GM19239 (cell line): ENCODE measurements at places on chromosomes 13 and 19.

GRCh38 chr13:32262165-32262564 lies 53.0 kb downstream of the ZAR1L start:
- no peak for DNase-seq

GRCh38 chr19:15926484-15926883 lies 7.8 kb downstream of the CYP4F11 start:
- no peak for DNase-seq

DNA sequence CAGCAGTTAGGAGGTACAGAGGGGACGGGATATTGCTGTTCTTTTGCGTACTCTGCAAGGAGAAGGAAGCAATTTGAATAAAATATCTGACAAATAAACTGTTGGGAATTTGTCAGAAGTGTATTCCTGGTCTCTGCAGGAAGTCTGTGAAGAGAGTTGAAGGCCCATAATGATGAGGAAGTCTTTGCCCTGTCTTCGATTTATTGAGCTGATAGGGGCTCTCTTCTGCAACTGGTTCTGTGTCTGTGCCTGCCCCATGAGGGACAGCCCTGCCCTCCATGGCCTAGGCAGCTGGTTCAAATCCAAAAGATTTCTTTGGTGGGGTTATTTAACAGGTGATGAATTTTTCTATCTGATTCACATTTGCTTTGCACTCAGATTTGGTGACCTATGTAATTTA lies 339.7 kb upstream of the EDNRB start:
- DNase-seq: no peak

DNA sequence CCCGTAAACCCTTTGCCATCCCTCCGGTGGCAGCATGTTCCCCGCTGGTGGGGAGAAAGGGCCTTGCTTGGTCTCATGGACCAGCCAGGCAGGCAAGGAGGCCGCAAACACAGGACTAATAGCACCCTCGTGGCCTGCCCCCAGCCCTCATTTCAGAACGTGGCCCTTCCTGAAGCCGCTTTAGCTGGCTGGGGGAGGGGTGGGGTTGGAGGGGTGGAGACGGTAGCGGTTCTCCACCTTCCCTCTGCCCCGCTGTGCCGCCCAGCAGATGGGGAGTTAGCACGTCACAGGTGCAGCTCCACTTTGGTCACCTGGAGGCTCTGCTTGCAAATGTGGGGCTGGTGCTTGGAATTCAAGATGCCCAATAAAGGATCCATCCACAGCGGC lies 59.3 kb upstream of the URI1 start:
- DNase-seq: no peak

DNA sequence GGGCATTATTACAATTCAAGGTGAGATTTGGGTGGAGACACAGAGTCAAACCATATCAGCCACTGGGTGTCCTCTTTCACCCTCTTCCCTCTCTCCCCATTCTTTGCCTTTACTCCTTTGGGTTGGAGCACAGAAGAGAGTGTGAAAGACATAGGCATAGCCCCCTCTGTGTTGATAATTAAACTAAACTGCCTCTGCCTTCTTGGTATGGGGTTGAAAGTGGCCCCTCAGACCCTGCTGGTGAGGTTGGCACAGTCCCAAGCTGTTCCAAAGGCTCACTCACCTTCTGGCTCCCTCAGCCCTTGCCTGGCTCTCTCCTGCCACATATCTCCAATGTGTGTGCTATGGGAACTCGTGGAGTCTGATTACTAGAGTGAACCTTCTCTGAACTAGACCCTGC lies 210.6 kb upstream of the RXFP2 start:
- no peak for DNase-seq

- DNase-seq: no peak
Measured at GRCh38 chr13:34070544-34071303, 252.8 kb downstream of the RFC3 start.

DNA sequence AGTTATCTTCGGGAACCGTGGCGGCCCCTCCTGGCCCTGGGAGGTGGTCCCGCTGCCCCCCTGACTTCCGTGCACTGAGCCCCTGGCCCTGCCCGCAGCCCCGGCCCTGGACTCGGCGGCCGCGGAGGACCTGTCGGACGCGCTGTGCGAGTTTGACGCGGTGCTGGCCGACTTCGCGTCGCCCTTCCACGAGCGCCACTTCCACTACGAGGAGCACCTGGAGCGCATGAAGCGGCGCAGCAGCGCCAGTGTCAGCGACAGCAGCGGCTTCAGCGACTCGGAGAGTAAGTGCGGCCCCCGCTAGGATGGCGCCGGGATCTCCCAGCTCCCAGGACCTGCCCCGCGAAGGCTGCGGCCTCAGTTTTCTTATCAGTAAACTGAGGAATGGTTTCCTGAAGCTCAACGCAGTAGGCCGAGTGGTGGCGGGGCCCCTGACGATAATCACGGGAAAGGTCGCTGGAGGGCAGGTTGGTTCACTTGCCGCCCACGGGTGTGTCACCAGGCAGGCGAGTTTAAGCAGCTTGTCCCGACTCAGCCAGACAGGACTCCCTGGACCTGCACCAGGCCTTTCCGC lies 924 bp downstream of the RGCC start:
- no peak for DNase-seq

DNA sequence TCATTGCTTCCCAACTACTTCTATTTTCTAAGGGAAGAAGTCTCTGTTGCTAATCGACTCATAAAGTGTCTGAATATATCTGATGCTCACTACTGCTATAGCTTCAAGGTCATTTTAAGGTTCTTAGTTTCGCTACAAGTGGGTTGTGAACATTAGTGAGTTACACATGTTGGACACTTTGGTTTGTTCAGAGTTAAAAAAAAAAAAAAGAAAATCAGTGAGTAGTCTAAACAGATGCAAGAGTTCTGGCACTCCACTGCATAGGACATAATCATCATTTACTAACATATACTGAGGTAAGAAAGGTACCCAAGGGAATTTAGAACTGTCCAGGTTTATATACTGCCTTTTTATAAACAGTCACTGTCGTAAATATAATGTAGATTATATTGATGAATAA lies 108.8 kb downstream of the KLF12 start:
- no peak for DNase-seq

DNA sequence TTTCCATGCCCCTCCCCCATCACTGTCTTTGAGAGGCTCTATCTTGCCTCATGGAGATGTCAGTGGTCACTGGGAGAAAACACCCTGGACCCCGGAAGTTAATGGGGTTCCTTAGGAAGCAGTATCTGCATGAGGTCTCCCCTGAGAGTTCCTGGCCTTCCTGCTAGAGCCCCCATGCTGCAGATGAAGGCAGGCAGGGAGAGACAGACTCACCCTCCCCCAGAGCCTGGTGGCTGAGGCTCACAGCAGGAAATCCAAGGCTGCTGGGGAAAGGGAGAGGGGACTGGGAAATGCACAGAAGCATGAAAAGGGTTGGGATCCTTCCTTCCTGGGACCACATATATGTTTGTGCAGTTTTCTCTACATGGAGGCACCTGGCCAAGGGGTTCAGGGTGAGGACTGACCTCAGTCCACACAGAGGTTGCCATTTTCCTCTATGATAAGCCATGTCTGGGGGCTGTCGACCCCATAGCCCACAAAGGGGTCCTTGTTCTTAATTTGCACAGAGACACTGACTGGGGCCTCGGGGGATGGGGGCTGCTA lies 95.4 kb downstream of the RNASEH2B start:
- DNase-seq: no peak

GRCh38 chr13:113493315-113493951 lies 2.9 kb upstream of the DCUN1D2 start:
- no peak for DNase-seq

DNA sequence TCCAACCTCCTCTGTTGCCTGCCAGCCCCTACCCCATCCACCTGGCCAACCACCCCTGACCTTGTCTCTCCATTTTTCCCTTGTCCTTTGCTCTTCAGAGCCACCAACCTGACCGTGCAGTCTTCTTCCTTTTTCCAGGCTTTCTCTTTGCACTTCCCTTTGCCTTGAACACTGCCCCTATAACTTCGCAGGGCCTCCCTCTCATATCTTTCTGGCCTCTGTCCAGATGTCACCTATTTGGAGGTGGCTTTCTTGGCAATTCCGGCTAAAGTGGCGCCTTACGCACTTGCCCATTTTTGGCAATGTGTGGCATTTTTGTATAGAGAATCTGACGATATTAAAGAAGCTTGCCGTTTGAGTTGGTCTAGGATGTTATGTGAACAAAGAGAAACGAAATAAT lies 844 bp downstream of the ZNF543 start:
- DNase-seq: no peak

DNA sequence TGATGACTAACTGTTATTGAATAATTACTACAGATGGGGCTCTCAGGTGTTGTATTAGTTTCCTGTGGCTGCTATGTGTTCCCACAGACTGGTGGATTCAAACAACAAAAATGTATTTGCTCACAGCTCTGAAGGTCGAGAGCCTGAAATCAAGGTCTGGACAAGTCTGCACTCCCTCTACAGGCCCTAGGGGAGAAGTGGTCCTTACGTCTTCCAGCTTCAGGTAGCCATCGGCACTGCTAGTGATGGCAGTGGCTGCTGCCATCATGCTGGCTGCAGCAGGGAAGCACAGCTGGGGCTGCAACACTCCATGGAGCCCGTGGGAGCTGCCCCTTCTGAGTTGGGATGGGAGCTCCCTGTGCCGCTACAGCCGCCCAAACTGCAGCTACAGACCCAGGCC lies 1.9 kb downstream of the TEX26 start:
- DNase-seq: no peak

GRCh38 chr13:61778531-61778930 lies 362.9 kb upstream of the PCDH20 start:
- no peak for DNase-seq

DNA sequence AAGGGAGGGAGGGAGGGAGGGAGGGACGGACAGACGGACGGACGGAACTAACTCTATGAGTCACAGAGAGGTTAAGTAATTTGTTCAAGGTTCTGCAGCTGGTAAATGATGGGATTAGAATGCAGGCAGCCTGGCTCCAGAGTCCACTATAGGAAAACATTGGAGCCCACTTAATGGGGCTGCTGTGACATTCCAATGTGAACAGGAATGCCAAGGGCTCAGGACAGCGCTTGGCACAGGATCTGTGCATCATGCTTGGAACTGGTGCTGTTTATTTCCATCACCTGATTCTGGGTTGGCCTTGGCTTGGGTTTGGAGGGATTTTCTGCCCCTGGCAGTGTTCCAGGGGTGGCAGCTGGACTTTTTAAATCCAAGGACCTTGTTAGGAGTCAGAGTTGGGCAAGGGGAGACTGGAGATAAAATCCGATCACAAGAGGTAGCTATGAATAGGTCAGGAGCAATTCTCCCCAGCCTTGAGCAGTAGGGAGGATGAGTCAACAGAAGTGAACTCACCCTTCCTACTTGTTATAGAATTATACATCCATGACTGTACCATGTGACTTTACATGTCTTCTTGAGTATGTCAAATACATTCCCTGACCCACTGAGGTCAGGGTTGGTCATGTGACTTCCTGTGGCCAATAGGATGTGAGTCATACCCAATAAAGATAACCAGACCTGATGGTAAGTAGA lies 7.8 kb upstream of the HIF3A start:
- DNase-seq: no peak

- DNase-seq: no peak
Measured at GRCh38 chr19:57314146-57314545, 6.1 kb upstream of the ZNF543 start.

DNA sequence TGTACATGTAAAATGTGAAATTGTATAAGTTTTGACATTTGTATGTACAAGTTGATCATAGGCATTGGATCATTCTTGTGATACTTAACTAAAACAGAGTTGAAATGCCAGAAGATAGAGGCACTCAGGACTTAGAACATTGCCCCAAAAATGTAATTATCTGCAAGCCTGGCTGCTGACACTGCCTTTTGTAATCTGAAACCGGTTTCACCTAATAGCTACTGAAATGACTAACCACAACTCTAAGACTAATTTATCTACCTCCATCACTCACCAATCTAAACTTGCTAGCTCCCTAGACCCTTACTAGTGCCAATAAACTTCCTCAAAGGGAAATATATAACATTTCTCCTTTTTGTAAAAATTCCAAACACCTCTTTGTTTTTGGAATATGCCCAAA lies 2596.2 kb downstream of the PCDH9 start:
- no peak for DNase-seq

GRCh38 chr19:8265872-8266271 lies 42.3 kb downstream of the CD320 start:
- DNase-seq: no peak

DNA sequence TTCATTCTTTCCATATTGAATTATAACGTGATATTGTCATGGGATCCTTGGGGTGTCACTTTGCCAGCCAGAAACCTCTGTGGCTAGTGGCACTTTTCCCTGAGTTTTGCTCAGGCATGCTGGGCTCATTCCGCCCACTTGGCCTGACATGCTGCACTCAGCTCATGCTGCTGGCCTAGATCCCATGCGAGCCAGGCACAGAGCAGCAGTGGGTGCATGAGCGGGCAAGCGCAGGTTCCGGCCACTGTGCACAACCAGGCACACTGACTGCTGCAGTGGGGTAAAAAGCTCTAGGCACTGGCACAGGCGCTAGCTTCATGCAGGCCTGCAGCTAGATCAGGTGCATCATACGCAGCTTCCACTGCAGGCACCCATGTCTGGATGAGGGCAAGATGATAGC lies 221.2 kb downstream of the MAB21L1 start:
- DNase-seq: no peak

DNA sequence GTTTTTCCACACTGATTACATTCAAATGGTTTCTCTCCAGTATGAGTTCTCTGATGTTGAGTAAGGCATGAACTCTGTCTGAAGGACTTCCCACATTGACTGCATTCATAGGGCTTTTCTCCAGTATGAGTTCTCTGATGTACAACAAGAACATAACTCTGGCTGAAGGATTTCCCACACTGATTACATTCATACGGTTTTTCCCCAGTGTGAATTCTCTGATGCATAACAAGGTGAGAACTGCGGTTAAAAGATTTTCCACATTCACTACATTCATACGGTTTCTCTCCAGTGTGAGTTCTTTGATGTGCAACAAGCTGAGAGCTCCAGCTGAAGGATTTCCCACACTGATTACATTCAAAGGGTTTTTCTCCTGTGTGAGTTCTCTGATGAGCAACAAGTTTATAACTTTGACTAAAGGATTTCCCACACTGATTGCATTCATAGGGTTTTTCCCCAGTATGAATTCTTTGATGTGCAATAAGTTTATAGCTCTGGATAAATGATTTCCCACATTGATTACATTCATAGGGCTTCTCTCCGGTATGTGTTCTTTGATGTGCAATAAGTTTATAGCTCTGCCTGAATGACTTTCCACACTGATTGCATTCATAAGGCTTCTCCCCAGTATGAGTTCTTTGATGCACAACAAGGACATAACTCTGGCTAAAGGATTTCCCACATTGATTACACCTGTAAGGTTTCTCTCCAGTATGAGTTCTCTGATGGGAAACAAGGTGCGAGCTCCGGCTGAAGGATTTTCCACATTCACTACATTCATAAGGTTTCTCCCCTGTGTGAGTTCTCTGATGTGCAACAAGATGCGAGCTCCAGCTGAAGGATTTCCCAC lies 23.5 kb downstream of the ZNF180 start:
- no peak for DNase-seq
